Stimulated activated CD4-positive, alpha-beta T cell treated with anti-CD3 and anti-CD28 coated beads, Interleukin-12 subunit alpha, Interleukin-12 subunit beta, amount 100 ng/mL, for 4 hours (primary cell): ENCODE measurements at places on chromosomes 3 and 15.

- DNase-seq = no peak
Observed at GRCh38 chr3:194906970-194907629, 221.4 kb downstream of the FAM43A start.

- DNase-seq = no peak
Observed at GRCh38 chr3:44832965-44833364, 28.7 kb upstream of the TMEM42 start.

- no peak for DNase-seq
Observed at GRCh38 chr3:71252466-71252865, 331.1 kb downstream of the FOXP1 start.

DNA sequence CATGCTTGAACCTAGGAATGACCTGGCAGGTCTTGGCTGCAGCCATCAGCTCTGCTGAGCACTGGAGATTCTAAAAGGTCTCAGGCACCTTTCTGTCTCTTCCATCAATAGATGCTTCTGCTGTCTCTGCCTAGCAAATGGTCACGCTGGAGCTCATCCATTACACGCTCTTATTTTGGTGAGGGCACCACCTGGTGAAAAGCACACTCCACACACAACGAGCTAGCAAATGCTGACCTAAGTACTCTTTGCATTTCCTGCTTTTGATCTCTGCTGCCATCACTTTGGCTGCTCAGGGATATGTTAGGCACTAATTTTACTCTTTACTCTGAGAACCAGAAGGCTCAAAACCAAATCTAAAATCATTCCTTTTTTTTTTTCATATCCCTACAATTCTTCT is 91.3 kb downstream of the RAB11A start:
- no peak for DNase-seq

- no peak for DNase-seq
Observed at GRCh38 chr3:150411546-150411945, 3.4 kb downstream of the TSC22D2 start.

- DNase-seq = no peak
Observed at GRCh38 chr15:47756872-47757271, 39.6 kb downstream of the SEMA6D start.

GRCh38 chr3:60243456-60243855 is 1007.8 kb downstream of the FHIT start:
- DNase-seq = no peak

GRCh38 chr15:43749690-43750345 is 3.6 kb downstream of the PDIA3 start:
- peak; percentile 24 for DNase-seq
